ENCODE measurements at places on chromosomes 7 and 10. TPM values are rescaled to one million over a fixed set of nuclear protein-coding genes. Genes with fewer than 3 reads are reported as not detected.

DNA sequence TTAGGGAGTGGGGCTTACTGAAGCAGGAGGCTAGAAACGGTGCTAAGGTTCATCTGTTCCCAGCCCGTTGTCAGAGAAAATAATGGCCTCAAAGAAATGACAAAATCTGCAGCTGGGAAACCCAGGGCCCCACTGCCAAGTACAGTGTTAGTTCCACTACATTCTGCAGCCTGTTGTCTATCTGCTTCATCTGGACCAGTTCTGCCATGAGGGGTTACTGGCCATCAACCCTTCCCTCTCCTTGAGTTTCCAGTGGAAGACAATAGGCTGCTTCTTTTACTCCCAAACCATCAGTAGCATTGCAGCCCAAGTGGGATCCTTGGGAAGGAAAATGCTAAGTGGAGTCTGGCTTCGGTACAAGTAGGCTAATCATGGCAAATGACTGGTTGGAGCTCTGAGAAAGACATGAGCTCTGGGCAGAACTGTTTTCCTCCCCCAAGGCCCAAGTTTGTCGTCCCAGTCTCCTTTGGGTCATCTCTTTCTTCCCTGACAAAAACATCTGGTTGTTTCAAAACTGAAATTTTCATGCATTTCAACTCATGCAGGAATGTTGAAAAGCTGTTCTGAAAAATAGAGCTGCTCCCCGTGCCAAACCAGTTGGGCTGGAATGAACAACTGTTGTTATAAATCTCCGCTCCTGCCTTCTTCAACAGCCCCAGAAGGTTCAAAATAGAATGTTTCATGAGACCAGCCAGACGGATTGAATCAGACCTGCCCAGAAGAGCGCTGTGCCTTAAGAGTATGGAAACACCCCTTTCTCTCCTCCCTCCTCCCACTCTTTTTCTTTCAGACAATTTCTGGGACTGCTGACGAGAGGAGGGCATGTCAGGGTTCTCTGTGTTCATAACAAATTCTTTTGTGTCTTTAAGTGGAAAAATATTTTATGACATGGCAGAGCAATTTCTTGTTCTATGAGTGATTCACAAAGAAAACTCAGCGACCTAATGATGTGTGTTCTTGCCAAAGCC is 116.6 kb downstream of the RAB18 start:
- DNase-seq = peak; percentile 63

DNA sequence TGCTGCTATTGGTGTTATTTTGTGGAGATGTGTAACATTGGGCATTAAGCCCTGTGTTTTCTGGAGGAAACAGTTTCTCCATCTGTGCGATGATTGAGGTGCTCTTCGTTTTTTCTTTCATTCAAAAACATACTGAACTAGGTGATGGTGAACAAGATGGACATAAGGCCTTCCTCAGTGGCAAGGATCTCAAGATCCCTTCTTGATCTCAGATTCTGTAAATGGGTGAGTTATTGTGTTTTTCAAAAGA is 759 bp upstream of the ELAPOR2 start:
- no peak for DNase-seq

GRCh38 chr10:110267276-110267675 is 37.4 kb downstream of the SMNDC1 start:
- no peak for DNase-seq

- no peak for DNase-seq
Measured at GRCh38 chr7:117375380-117375779, 51.9 kb downstream of the ASZ1 start.

DNA sequence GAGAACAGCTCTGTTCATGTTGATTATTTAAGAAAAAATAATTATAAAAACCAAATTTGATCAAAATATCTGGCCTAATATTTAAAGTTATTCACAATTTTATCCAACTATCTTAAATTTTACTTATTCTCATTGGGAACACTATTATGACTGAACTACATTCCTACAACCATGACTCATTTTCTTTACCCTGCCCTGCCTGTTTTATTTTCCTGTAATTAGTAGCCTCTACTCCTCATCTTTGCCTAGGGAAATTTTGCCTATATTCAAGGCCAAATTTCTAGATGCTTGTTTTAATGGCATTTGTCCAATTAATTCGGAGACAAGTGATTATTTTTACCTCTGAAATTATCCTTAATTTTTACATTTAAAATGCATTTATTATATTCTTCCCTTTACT is 289.7 kb upstream of the TMEM229A start:
- DNase-seq = no peak

GRCh38 chr10:94358480-94358879 is 4.3 kb downstream of the NOC3L start:
- DNase-seq = no peak

- DNase-seq = no peak
Measured at GRCh38 chr10:75648351-75648750, 216.9 kb downstream of the LRMDA start.

DNA sequence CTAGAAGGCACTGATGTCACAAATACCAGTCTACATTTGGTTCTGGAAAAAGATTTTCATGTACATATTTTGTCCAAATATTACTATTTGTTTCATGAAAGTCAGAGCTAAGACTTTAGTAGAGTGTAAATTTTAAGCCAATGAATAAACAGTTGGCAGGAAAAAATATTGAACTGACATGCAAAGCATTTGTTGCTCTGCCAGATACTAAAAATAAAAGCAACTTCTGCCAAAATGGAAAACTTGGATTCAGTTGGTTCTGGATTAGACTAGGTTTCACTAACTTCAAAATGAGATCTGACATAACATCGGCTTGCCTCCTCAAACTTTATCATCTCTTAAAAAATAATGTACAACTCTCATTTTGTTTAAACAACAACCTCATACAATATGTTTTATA is 34.9 kb downstream of the FAM204A start:
- peak; percentile 34 for DNase-seq

- no peak for DNase-seq
Measured at GRCh38 chr7:93211228-93211818, 14.9 kb downstream of the HEPACAM2 start.

DNA sequence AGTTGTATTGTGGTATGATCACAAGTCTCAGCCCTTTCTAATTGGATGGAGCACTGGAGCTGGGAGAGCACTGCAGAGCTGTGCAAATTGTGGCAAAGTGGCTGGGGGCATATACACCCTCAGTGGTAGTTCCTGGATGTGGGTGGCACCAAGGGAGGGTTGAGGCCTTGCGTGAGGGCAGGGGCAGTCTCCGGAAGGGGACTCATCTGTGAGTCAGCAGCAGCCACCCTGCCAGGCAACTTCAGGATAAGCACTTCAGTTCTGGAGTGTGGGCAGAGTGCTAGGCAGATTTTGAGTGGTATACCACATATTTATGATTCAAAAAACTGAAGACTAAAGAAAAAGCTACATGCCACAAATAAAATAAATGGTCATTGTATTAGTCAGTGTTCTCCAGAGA is 210.5 kb downstream of the ETV1 start:
- DNase-seq = peak; percentile 75

GRCh38 chr7:140625908-140626868 is 14.4 kb downstream of the DENND2A start:
- peak; percentile 75 for DNase-seq

- DNase-seq = no peak
Measured at GRCh38 chr7:73585196-73585595, 6.8 kb upstream of the TBL2 start.

DNA sequence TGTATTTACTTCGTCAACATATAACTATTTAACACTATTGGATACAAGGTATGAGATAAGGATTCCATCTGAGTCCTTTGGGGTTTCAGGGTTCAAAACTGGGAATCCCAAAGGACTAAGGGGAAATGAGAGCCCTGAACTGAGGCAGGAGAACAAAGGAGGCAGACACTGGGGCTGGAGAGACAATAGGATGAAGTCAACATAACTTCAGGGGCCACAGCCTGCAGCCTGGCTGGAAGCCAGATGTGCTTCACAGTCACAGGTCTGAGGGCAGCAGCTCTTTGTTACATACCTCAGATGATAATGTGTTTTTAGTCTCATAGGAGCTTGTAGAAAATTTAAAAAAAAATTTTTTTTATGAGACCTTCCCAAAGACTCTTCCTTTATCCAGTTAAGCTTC is 73.3 kb downstream of the NRF1 start:
- DNase-seq = no peak

DNA sequence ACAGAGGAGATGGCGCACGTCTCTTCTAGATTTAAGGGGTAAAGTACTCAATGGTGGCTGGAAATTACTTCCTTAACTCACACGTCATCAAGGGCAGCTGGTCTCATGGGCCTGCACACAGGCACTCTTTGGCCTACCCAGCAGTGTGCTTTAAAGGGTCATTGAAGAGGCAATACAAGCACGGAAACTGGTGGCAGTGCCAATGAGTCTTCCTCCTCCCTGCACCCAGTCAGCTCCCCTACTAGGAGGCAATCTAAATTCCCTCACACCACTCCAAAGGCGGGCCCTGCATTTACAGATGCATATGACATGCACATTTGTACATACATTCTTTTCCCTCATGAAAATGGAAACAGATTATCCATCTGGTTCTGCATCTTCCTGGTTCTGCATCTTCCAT is 47.4 kb downstream of the PPIF start:
- no peak for DNase-seq

DNA sequence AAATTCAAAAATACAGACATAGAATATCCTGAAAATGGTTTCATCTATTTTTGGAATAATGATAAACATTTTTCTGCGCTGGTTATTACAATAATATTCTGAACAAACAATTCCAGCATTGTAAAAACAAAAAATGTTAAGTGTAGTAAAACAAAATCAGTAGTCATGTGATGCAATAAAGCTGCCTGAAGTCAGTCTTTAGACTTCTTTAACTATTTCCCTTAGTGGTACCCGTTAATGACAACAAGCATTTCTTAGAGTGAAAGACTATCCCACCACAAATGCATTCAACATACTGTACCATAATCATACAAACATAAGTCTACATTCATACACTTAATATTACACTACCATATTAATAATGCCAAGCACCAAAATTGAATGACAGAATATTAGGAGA is 1.6 kb downstream of the SKAP2 start:
- DNase-seq = no peak

The SPDYE2 gene
- polyA plus RNA-seq = 6.2 TPM

DNA sequence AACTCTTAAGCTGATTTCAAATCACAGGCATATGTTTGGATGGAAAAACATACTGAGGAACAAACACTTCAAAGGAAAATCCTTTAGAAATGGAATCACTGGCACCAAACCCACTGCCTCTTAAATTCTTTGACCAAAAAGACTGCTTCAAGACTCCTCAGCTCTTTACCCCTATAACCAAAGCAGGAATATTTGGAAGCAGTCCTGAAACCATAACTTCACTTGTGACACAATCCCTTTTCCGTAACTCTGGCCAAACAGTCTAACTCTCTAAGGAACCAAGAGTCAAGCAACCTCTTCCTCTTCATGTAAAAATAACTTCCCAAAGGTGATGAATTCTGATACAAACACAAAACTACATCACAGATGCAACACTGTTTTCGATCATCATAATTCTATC is 104.3 kb downstream of the MTERF1 start:
- DNase-seq = no peak

- no peak for DNase-seq
Measured at GRCh38 chr10:49742683-49743463, 19.2 kb downstream of the OGDHL start.

DNA sequence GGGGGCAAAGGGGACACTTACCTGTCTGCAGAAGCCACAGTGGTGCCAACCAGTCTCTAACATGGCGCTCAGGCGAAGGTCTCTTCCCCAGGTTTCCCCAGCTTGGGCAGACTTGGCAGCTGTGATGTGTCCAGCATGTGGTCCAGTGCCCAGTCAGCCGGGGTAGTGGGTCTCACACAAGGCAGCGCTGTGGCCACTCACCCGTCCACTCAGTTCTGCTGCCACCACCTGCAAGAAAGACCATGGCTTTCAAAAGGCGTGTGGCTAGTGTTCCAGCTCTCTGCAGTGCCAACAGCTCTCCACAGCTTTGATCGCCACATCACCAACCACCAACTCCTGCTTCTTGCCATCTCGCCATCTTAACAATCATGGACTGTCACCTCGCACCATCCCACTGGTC is 259.6 kb downstream of the USP6NL start:
- no peak for DNase-seq

- no peak for DNase-seq
Measured at GRCh38 chr10:24669285-24669852, 54.3 kb downstream of the ARHGAP21 start.

The CLRN3 gene
- polyA plus RNA-seq = 0.27 TPM

DNA sequence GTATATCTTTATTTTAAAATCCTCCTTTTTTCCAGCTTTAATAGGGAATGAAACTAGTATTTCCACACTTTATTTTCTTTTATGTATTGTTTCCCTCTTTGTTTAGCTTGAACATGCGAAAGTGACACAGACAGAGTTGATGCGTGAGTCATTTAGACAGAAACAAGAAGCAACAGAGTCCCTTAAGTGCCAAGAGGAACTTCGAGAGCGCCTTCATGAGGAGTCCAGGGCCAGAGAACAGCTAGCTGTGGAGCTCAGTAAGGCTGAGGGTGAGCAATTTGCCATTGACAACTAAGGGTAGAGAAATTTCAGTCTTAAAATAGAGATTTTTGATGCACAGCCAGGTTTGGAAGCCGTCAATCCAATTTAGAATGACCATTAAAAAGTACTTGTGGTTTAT is 73.1 kb downstream of the CYP51A1 start:
- no peak for DNase-seq

The OR2A42 gene
- polyA plus RNA-seq = 3.2 TPM

- no peak for DNase-seq
Measured at GRCh38 chr10:100774876-100775275, 29.5 kb downstream of the PAX2 start.

- no peak for DNase-seq
Measured at GRCh38 chr7:134165252-134165651, 38.1 kb downstream of the LRGUK start.

DNA sequence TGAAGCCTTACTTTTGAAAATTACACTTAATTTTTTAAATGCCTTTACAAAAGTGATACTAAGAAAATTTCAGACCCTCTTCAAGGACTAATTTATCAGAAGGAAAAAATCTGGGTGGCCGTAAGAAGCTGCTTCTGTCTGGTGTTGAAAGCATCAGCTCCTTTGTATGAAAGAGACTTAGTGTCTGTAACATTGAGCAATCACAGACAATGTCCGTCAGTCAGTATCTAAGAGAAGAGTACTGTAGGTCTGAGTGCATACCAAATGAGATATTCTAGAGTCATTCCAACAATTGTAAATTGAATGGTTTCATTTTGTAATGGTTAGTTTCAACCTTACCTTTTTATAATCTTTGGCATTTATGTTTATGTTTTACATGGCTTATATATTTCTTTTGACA is 11.1 kb upstream of the MDFIC start:
- no peak for DNase-seq

DNA sequence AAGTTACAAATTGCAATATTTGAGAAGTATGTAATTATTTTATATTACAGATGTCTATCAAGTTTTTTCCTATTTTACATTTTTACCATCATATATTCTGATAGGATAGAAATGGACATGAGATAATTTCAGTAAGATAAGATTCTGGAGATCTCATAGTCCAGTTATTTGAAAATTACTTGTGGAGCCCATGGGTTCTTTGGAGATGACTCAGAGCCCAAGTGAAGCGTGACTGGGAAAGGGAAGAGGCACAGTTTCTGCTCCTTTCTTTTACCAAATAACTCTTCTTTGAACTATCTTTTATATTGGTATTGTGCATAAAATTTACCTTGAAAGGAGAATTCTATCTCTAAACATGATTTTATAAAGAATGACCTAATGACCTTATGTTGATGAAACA is 2.4 kb downstream of the CD36 start:
- DNase-seq = no peak

GRCh38 chr7:12757443-12757842 is 70.0 kb downstream of the ARL4A start:
- DNase-seq = no peak

- DNase-seq = no peak
Measured at GRCh38 chr10:1227510-1228402, 171.6 kb downstream of the WDR37 start.

The SPRN gene
- 3.3 TPM for polyA plus RNA-seq
